Ascending aorta (tissue), 2 donors: ENCODE measurements at places on chromosomes 6 and 20. TPM values are rescaled to one million over a fixed set of nuclear protein-coding genes. Genes with fewer than 3 reads are reported as not detected.

LTB gene
- total RNA-seq, result not detected

ENPP3 gene
- total RNA-seq, result not detected

TNFRSF6B gene
- total RNA-seq, result 119 TPM

MRAP2 gene
- 47.3 TPM for total RNA-seq

PAK5 gene
- total RNA-seq, result not detected

KIAA1586 gene
- total RNA-seq, result 2.0 TPM

CEP85L gene
- total RNA-seq, result 15.0 TPM

MYB gene
- total RNA-seq, result not detected

RAD21L1 gene
- not detected for total RNA-seq

SDCBP2 gene
- total RNA-seq, result not detected

SLPI gene
- 223 TPM for total RNA-seq

GSTA3 gene
- not detected for total RNA-seq

TFAP2D gene
- not detected for total RNA-seq

GPR6 gene
- total RNA-seq, result not detected

FRK gene
- 8.4 TPM for total RNA-seq

FILIP1 gene
- 13.6 TPM for total RNA-seq

ZBTB9 gene
- 45.8 TPM for total RNA-seq

SYNDIG1 gene
- total RNA-seq, result 13.7 TPM

NMBR gene
- total RNA-seq, result not detected

PSMA7 gene
- total RNA-seq, result 301 TPM

RAET1G gene
- not detected for total RNA-seq

ID1 gene
- total RNA-seq, result 3,326 TPM

SLC22A1 gene
- total RNA-seq, result not detected

SLC16A10 gene
- total RNA-seq, result 7.8 TPM
